ENCODE measurements at places on chromosomes 3 and 15.

GRCh38 chr3:127092776-127093175 is 100.2 kb upstream of the PRR23E start:
- no peak for DNase-seq

DNA sequence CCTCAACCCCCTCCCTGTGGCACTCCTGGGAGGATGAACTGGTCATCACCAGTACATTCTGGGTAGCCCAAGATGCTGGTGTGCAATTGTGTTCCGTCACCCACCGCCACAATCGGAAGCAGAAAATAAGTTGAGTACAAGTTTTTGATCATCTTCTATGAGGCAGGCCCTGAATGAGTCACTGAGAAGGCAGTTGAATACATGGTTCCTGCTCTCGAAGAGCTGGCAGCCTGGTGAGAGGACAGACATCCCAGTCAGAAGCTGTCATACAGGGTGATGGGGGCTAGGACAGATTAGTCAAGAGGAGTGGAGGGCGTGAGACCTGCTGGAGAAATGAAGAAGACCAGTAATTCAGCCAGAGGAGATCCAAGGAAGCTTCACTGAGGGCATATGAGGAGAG is 6.2 kb downstream of the CEMIP start:
- DNase-seq = no peak

GRCh38 chr3:187750513-187751123 is 5.3 kb upstream of the BCL6 start:
- DNase-seq = no peak

DNA sequence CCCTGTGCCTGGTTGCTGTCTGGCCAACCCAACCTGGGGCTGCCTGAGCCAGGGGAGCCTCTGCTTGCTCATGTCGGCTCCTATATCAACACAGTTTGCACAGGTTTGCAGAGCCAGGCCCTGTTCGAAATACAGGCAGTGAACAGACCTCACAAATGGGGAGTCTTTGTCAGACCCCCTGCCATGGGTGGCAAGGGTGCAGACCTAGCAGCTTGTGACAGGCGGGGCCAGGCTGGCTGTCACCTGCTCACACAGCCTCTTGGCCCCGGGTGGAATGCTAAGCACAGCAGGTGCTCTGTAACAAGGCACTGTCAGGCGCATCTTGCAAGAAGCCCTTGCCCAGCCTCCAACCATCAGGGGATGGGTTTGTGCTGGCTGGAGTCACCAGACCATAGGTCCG is 47.3 kb downstream of the BDH1 start:
- DNase-seq = no peak

- no peak for DNase-seq
Observed at GRCh38 chr15:49528289-49528688, 92.3 kb downstream of the FAM227B start.

All from stimulated activated CD4-positive, alpha-beta T cell treated with anti-CD3 and anti-CD28 coated beads, TNF-alpha, amount 100 ng/mL, for 1 hour (primary cell).